ENCODE measurements at places on chromosomes 6 and 20. TPM values are rescaled to one million over a fixed set of nuclear protein-coding genes. Genes with fewer than 3 reads are reported as not detected.

- H3K27me3 ChIP-seq = no peaks in the 10 kb centered on the region
- DNase-seq = no peak
- H3K4me3 ChIP-seq = no peak overlapping the region
- no peaks in the 10 kb centered on the region for H3K36me3 ChIP-seq
Measured at GRCh38 chr6:167442245-167442644, 117.4 kb downstream of the TTLL2 start.

Gene HS3ST5
- 0.09 TPM for total RNA-seq

Gene ZBTB22
- total RNA-seq = 22.9 TPM

Gene TREM1
- total RNA-seq = 1.4 TPM

DNA sequence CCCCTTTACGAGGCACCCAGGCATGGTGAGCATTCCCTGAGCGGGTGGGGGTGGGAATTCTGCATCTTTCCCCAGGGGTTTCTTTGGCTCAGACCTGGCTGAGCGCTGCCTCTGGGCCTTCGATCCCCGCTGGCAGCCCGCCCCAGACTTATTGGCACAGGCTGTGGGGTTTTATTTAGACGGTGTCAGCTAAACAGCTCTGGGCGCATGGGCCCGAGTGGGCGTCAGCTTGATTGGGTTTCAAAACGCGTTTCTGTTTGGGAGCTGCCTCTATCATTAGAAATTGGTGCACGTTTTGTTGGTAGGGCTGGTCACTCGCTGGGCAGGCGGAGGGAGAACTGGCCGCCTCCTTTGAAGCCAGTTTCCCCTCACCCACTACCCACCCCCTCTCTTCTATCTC, 21.0 kb downstream of the PMEPA1 start:
- H3K4me3 ChIP-seq = no peak overlapping the region
- H3K27me3 ChIP-seq = no peaks in the 10 kb centered on the region
- DNase-seq = no peak
- H3K36me3 ChIP-seq = no peaks in the 10 kb centered on the region

Gene UST
- 4.2 TPM for total RNA-seq

GRCh38 chr6:163332575-163332974, 81.9 kb upstream of the QKI start:
- H3K27ac ChIP-seq = no peak overlapping the region
- no peak for DNase-seq
- no peaks in the 10 kb centered on the region for H3K36me3 ChIP-seq
- H3K4me3 ChIP-seq = no peak overlapping the region
- peaks cover 8% of the 10 kb centered on the region for H3K4me1 ChIP-seq
